ENCODE measurements at places on chromosomes 5 and 9.

GRCh38 chr5:135881244-135881643 is 14.4 kb downstream of the IL9 start:
- no peak for DNase-seq

DNA sequence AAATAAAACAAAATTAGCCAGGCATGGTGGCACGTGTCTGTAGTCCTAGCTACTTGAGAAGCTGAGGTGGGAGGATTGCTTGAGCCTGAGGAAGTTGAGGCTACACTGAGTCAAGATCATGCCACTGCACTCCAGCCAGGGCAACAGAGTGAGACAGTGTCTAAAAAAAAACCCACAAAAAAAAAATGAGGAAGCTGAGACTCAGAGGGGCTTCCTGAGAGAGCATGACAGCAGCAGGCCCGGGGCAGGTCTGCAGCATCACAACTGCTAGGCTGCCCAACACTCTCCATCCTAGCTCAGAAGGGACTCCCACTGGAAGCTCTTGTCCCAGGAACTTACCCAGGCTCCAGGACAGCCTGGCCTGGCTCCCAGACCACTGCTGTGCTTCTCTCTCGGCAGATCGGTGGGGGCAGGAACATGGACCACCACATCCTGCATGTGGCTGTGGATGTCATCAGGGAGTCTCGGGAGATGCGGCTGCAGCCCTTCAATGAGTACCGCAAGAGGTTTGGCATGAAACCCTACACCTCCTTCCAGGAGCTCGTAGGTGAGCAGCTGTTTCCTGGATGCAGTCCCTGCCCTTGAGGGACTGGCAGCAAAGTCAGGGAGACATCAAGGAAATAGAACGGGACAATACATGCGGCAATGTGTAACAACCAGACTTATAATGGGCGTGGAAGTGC is 19.1 kb downstream of the PTGS1 start:
- no peak for DNase-seq

DNA sequence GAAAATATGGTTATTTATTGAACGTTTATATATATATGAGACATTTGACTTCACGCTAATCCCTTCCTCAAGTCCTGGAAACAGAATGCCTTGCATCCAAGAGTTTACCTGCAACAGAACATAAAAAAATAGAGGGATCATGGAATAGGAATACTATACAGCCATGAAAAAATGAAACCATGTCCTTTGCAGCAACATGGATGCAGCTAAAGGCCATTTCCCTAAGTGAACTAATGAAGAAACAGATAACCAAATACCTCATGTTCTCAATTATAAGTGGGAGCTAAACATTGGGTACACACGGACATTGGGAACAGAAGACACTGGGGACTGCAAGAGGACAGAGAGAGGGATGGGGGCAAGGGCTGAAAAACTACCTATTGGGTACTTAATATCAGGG is 13.0 kb downstream of the BAAT start:
- DNase-seq: no peak

GRCh38 chr9:111548623-111549022 is 23.6 kb downstream of the ZNF483 start:
- no peak for DNase-seq

GRCh38 chr5:132369474-132370180 is at the start of gene SLC22A5:
Gene SLC22A5, plus strand, starts transcription at chr5:132369710. Its CDS starts 263 bp downstream, at chr5:132369973.
- peak; percentile 59 for DNase-seq

DNA sequence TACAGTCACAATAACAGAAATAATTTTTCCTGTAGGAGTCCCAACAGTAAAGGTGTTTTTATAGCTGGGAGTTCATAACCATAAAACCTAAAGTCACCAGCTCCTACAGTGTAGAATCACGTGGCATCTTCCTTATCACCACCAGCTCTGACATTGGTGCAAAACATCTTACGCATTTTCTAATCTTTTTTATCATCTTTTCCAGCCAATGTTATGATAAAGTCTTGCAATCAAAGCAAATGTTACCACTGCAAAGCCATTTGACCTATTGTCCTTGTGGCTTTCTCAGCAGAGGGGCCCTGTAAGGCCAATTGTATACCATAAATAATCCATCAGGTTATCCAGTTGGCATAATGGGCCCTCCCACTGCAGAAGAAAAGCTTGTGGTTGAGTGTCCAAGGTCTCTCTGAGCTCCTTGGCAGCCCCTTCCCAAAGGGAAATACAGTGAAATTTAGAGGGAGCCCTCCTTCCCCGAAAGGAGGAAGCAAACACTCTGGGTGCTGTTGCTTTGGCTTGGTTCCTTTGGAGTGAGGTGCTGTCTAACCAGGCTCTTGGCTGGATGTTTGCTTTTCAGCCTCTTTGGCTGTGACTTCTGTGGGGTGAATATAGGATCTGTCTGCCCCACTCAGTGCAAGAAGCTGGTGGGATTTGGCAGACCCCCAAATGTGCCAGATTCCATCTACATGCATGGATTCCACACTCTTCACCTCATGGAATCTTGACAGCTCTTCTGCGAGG is 29.3 kb upstream of the CPEB4 start:
- DNase-seq: no peak

- no peak for DNase-seq
Observed at GRCh38 chr5:66680221-66680620, 84.0 kb downstream of the MAST4 start.

GRCh38 chr5:94674490-94675382 is 56.3 kb downstream of the SLF1 start:
- no peak for DNase-seq

DNA sequence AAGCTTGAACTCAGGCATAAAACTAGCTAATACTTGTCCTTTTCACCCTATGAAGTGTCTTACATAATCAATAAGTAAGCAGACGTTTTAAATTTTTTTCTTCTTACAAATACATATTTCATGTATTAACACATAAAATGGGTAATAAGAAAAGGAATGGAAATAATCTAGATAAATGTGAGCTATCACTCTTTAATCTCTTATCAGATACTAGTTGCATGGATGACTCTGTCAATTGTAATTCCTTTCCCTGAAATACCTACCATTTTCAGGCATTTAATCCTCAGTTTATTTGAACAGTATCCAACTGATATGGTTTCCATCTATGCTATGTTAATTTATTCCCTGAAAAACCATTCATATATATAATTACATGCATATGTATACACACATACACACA is 166.0 kb upstream of the RGS7BP start:
- no peak for DNase-seq

DNA sequence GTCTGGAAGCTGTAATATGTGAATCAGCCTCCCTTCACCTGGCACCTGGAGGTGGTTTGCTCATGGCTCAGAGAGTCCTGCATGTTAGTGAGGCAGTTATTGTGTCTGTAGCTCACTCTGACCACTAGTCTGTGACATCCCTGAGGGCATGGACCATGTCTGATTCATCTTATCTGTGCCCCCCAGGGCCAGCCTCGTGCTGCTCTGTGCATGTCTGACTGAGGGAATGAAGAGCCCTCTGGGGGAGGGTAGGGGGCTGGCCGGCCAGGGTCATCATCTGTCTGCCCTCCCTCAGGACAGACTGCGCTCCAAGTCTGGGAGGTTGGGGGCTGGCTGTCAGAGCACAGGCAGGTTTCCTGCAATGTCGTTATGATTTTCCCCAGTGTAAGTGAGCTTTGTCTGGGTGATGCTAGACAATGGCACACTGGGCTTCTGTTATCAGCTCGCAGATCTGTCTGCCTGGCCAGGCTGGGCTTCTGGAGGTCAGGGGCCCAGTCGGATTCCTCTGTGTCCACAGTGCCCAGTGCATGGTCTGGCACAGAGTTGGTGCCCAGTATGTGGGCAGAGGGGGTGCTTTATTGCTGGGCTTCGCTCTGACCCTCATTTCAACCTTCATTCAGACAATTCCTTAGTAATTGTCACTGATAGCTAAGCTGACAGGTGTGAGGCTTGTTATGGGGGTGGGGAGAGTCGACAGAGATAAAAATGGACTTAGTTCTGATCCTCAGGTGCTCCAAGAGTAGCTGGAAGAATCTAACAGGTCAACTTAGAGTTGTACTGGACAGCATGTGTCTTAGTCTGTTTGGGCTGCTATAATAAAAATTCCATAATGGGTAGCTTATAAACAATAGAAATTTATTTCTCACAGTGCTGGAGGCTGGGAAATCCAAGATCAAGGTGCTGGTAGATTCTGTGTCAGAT is 85.7 kb upstream of the SHB start:
- no peak for DNase-seq

- DNase-seq: no peak
Observed at GRCh38 chr5:1511651-1512540, 11.9 kb downstream of the LPCAT1 start.

GRCh38 chr9:30774326-30774725 is 1610.1 kb upstream of the ACO1 start:
- DNase-seq: no peak

- DNase-seq: no peak
Observed at GRCh38 chr9:124496075-124496449, 11.1 kb downstream of the NR5A1 start.

GRCh38 chr9:96020792-96021550 is 145.5 kb downstream of the ERCC6L2 start:
- peak; percentile 48 for DNase-seq

DNA sequence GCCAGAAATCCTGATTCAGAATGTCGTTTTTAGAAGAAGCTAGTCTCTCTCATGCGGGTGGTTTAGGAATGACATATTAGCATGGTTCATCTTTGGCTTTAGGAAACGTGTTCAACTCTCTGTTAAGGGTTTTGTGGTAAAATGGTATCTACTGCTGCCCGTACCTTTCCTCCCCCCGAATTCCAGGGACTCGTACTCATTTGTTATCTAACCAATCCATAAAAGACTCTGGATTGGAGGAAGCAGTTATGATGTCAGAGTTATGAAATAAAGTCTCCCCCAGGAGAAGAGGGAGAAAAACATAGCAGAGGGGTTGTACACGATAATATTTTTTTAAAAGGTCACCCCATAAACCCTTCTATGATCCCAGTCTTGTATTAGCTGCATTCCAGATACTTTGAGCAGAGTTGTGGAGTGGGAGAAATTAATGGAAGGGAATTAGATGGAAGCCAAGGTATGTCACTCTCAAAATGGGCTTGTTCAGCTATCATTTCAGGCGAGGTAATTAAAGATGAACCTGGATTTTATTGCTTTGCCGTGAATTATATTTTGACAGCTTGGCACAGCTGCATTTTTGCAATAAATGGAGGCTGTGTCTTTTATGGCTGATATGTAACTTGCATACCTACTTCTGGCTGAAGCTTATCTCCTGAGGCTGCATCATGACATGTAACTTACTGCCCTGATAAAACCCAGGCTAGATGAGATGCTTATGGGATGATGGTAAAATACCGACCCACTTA is 31.3 kb downstream of the RAI14 start:
- no peak for DNase-seq

GRCh38 chr5:3346111-3346820 is 249.4 kb upstream of the IRX1 start:
- DNase-seq: no peak

DNA sequence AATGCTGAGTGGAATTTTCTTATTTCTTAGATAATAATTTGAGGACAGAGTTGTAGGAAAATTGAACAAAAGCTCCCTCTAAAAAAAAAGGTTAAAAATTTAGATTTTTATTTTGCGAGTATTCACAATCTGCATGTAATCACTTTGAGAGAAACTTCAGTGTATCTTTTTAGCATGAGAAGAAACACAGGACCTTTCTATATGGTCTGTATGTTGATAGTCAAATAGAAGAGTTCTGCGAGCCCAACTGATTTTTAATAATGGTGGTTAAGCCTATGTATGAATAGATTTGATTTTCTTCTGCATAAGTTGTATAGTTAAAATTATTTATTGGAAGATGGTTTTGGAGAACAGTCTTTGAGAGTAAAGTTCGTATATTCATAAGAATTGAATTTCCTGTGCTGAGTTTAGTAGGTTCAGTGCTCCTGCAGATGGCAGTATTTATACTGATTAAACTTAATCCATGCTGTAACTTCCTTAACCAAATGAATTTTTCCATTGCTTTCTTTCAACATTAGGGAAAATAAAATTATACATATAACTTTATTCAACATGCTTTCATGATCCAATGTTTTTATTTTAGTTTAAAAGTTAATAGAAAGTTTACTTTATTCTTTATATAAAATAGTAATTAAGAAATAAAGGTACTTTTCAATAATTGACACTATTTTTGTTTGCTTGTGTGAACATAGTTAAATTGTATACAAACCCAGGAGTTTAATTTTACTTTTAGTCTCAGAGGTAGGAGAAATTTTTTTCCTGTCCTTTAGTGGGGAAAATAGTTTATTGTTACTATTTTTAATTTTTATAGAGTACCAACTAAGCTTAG is 19.6 kb downstream of the TCERG1 start:
- DNase-seq: no peak

GRCh38 chr5:66669086-66669861 is 73.1 kb downstream of the MAST4 start:
- no peak for DNase-seq

Data from stimulated activated CD8-positive, alpha-beta memory T cell treated with anti-CD3 and anti-CD28 coated beads, Interleukin-12 subunit alpha, Interleukin-12 subunit beta, amount 100 ng/mL, for 4 hours (primary cell).